ENCODE measurements at places on chromosomes 7 and 10.
A peak's percentile ranks its signal among the peaks of the same experiment; 100 is the strongest.

DNA sequence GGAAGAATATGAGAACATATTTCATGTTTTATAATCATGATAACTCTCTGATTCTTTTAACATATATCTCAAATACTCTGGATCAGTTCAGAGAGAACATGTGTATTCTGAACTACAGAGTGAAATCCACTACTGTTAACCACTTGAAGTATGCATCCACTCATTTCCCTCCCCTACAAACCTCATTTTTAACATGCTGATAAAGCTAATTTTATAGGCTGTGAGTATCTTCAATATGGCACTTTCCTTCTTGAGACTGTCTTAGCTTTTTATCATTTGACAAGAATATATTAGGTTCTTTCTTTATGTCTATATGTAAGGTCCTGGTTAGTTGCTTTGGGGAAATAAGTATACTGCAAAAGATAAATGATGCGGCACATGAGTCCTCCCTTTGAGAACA lies 154.8 kb downstream of the MLLT10 start:
- no peak for DNase-seq

- no peak for DNase-seq
These were observed 87.0 kb downstream of the HGF start for GRCh38 chr7:81682873-81683272.

DNA sequence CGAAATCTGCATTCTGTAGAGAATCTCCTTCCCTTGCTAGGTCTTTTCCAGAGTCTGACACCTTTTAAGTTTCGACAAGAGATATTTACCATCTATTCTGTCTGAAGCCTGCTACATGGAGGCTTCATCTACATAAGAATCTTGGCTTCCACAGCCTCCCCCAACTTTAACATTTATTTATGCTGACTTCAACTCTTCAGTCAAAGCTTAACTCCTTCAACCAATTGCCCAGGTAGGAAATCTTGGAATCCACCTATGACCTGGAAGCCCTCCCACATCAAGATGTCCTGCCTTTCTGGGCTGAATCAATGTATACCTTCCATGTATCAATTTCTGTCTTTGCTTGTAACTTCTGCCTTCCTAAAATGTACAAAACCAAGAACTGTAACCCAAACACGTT lies 54.7 kb downstream of the MINPP1 start:
- no peak for DNase-seq

- no peak for DNase-seq
These were observed 755 bp downstream of the TOMM7 start for GRCh38 chr7:22821702-22822485.

DNA sequence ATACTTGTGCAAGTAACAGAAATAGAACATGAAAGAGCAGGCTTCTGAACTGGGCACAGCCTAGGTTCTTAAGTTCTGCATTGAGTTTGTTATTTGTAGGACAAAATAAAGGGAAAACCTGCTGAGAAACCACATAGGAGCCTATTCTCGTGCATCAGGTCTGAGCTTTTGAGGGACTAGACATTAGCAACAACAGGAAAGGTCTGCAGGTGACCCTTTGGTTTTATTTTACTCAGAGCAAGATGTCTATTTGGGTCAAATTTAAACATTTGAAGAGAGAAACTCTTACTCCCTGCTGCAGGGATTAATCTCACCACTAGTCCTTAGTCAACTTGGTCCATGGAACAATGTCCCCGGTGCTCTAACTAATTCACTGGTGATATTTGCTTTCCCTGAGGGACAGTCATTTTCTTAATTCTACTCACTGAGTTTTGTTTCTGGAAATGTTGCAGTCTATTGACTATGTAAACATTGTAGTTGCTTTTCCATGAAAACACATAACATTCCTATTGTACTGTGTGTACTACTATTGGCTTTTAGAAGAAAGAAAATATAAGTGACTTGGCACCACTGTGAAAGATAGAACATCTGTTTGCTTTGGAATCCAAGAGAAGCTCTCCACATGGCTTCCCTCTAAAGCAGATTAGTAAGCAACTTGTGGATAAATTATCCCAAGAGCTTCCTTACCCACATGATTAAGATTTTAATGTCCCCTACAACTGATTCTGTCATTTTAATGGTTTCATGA lies 108.2 kb downstream of the CHRM2 start:
- DNase-seq, result no peak

DNA sequence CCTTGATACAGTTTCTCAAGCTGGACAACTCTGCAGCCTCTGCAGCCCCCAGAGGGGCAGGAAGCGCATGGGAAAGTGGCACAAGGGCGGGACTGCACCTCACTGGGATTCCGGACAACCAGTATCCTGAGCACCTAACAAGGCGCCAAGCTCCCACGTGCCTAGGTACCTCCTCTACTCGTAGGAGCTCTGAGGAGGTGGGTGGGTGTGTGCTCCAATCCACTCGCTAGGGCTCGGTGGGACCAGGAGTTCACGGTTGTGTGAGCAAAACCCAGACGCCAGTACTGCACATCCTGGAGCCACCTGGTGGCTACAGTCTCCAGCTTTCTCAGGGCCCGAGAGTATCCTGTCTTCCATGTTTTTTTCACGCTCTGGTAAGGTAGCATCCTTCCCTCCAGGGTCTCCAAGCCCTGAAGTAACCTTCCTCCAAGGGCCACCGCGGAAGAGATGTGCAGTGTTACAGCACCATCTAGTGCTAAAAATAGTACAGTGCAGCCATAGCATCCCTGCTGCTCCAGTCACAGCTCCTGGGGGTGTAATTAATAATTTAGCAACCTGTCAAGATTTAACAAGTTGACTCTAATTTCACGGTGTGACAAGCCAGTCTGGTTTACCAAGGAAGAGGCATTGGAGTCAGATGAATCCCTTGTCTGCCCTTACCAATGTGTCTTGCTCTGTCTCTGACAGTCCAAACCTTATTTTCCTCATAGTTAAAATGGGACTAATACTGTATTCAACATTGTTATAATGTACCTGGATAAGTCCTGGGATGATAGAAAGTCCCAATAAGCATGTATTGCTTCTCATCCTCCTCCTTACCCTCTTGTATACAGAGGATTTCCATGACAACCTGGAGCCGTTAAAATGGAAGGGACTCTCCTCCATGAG lies 70.4 kb downstream of the HERPUD2 start:
- peak; percentile 47 for DNase-seq

DNA sequence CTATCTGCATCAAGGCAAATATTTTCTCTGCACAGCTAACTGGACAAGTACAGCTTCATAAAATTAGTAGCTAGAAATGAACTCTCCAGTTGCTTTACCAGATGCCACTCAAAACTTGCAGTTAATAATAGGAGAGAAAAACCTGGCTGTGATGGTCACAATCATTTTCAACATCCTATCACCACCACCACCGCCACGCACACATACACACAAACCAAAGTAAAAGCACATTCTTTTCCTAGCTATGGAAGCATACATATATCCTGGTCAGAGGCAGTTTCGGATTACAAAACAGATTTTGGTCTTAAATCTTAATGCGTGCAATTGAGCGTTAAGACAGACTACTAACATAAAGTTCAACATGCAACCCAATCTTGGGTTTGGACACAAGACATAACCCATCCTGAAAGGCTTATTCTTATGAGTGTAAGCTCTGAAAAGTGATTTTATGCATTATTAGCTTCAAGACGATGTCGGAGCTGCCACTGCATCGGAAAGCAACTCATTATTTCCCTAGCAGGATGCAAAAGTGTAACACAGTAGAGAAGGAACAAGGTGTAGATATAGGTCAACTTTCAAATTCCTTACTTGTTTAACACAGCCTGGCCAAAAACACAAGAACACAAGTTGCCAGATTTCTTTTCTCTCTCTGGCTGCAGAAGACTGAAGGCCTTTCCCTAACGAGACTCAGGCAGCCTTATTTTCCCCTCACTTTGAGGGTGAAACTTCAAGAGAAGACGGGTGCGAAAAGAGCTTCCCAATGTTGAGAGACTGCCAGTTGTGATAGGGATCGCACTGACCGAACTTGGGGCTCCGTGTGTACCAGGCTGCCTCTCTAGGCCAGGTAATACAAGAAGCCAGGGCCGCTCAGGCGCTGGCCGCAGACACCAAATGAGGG lies 1.2 kb downstream of the CACUL1 start:
- DNase-seq, result no peak

- no peak for DNase-seq
These were observed 123.7 kb downstream of the VIPR2 start for GRCh38 chr7:159020987-159021386.

DNA sequence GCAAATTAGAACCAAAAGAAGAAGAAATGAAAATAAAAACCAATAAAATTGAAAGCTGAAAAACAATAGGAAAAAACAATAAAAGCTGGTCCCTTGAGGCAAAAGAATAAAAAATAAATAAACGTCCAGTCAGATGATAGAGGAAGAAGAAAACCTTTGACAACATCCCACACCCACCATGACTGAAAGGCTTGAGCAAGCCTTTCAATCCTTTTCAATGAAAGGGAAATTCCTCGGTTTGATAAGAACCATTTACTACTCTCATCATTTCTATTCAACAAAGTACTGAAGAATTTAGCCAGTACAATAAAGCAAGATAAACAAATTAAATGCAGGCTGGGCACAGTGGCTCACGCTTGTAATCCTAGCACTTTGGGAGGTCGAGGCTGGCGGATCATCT lies 3.8 kb downstream of the SLC25A40 start:
- peak; percentile 52 for DNase-seq

Measured in suppressor macrophage treated with lipopolysaccharide for 4 hours (primary cell).